Breast epithelium (tissue), 4 donors: ENCODE measurements at places on chromosomes 12 and 14.
A peak's percentile ranks its signal among the peaks of the same experiment; 100 is the strongest.

GRCh38 chr14:21455592-21455911 is 371 bp downstream of the CHD8 start:
- DNase-seq: no peak

DNA sequence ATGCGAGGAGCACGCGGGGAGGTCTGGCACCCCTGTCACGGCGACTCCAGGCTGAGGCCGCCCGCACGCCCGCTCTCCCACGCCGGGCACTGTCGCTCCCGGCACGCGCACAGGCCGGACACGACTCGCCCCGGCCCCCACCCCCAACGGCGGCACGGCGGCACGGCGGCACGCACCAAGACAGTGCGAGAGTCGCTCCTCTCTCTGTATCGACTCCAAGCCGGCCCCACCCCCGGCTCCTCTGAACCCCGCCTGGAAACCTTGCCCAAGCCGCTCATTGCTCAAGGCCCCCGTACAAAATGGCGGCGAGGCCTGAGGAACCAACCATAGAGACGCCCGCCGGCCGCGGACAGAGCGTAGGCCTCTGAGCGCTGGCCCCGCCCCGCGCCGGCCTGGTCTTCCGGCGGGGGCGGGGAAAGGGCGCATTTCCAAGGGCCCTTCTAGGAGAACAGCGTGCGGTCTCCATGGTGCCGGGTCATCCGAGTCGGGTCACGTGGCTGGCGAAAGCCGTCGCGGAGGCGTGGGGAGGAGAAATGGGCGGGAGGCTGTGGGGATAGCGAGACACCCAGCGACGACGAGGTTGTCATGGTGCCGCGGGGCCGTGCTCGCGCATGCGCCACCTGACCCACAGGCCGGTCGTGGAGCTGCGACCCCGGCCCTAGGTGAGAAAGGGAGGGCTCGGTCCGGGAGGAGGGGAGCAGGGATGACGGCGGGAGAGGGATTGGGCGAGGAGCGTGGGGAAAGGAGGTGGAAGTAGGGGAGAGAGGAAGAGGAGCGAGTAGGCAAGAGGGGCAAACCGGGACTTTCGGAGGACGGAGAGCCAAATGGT is at the start of gene CIPC:
Gene CIPC, plus strand, starts transcription at position 559 of the 829 bp plus-strand sequence. CDS start 7,451 bp downstream, outside the sequence.
- peak; percentile 100 for DNase-seq

- no peak for DNase-seq
Observed at GRCh38 chr14:99951085-99951484, 114.1 kb upstream of the EVL start.

DNA sequence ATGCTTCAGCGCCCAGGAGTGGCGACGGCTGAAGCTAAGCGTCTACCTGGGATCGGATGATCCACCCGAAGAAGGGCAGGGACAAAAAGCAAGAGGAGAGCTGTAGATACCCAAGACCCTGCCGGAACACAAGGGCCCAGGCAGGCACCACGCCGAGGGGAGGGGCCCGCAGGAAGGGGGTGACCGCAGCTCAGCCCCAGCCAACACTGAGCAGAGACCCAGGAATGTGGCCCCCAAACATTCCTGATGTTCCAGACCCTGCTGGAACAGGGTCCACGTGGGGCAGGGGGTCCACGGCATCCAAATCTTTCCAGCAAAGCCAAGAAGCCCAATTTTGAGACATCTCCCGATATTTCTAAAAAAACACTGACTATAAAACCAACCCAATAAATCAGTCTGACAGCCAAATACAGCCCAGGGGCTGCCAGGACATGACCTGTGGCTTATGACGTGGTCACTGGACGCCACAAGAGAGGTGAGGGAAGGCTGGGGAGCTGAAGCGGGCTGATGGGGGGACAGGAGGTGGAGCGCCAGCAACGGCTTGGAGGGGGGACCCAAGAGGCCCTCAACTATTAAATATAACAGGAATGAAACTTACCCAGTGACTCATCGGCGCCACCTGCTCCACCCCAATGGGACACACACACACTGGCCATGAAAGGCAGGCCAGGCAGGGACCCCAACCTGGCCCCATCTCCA is 58.9 kb downstream of the NCOR2 start:
- DNase-seq: no peak

GRCh38 chr12:92439420-92439805 is 263.4 kb upstream of the PLEKHG7 start:
- DNase-seq: peak; percentile 46

DNA sequence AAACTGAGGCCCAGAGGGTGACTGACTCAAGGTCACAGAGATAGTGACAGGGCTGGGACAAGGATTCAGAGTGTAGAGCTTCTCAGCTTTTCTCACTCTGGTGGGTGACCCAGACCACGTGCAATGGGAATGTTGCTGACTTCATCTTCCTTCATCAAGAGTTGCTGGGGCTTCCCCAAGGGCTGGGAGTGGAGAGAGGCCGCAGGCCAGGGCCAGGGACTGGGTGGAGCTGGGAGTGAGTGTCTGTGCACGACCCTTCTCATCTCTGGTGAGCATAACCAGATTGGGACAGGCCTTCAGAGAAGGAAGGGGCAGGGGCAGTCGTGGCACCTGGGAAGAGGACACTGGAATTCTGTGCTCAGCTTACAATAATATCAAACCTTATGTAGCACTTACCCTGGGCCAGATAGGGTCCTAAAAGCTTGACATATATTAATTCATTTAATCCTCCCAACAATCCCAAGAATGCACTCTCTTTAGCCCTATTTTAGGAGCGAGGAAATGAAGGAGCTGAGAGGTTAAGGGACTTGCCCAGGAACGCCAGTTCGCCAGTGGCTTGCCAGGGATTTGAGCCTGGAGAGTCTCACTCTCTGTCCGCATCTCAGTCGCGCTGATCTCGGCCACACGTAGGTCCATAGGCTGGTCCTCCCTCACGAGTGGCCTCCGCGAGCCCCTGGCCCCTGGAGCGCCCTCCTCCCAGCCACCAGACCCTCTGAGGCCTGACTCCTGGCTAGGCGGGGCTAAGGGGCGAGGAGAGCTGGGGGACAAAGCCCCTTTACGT is 15.8 kb downstream of the KRT18 start:
- DNase-seq: no peak

- no peak for DNase-seq
Observed at GRCh38 chr12:113781415-113782198, 184.5 kb downstream of the RBM19 start.

GRCh38 chr12:91778091-91778832 is 367.4 kb downstream of the BTG1 start:
- no peak for DNase-seq

GRCh38 chr14:79466938-79467527 is 744.3 kb downstream of the DIO2 start:
- DNase-seq: no peak

- DNase-seq: no peak
Observed at GRCh38 chr12:13534242-13534641, 337.7 kb downstream of the EMP1 start.

- no peak for DNase-seq
Observed at GRCh38 chr12:88163371-88163770, 21.3 kb downstream of the TMTC3 start.

DNA sequence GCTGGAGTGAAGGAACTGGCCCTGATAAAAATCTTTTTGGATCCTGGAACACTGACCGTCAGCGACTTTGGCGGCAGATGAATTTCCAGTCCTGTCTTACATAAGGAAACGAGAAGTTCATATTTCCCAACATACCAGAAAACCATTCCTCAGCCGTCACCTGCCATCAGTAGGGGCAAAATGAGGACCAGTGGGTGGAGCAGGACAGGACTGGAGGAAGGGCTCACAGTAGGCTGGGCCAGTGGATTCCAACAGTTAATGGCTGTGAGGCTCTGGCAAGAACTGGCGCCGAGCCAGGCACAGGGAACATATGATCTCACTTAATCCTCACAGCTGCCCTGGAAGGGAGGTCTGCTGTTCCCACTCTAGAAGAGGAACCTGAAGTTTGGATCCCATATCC is 67.2 kb upstream of the FAM181A start:
- peak; percentile 67 for DNase-seq

DNA sequence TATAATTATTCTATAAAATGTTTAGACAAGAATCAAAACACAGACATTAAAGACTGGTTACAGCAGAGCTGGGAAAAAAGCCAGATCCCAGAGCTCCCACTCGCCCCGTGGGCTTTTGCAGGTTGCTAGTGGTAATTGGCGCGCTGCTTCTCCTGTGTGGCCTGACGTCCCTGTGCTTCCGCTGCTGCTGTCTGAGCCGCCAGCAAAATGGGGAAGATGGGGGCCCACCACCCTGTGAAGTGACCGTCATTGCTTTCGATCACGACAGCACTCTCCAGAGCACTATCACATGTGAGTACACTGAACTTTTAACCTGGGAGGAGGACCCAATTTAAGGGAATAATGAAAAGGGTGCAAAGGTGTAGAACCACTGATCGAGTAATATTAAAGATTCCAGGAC is 7.5 kb downstream of the TMEM52B start:
- DNase-seq: no peak

DNA sequence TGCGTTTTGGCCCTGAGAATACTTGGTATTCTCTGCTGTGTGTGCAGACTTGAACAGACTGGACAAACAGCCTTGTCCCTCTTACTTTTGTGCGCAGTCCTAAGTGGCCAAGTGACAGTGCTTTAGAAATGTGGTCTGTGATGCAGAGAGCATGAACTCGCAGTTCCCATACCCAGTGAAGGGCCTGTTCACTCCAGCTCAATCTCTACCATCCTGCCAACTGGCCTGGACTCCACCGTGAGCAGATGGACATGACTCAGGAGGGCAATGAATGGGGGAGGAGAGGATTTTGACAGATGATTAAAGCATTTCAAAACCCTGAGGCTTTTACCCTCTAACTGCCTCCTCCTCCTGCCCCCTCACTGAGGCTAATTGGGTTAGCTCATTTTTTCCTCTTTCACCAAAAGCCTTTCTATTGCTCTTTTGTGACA is 62.5 kb upstream of the PYGL start:
- DNase-seq: no peak

GRCh38 chr12:40013847-40014246 is 92.0 kb downstream of the SLC2A13 start:
- DNase-seq: no peak

DNA sequence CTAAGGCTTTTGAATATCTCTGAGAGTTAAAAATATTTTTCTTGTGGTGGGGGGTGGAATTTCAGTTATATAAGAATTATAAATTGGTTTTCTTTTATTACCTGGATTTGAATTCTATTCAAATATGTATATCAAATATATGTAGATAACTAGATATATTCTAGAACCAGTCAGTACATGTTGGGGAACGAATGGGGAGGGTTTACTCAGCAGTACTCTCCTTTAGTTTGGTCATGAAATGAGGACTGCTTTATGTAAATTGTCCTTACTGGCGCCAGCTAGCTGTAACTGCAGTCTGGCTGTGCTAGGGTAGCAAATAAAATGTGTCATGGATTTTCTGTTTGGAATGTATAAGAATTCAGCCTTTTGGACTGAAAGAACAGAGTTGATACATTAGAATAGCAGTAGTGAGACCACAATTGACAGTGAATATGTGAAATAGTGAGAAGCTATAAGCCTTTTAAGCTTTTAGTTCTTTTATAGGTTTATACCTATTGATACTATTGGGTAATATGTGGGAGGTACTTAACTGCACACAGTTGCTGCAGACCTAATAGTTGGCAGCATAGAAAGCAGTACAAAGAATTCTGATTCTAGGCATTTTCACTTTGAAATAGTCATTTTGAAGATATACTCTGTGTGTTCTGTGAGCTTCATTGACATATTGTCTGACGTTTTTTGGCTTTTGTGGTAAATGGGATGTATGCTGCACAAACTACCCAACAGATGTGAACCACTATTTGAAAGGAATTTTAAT is 29.0 kb downstream of the ATF7IP start:
- no peak for DNase-seq

DNA sequence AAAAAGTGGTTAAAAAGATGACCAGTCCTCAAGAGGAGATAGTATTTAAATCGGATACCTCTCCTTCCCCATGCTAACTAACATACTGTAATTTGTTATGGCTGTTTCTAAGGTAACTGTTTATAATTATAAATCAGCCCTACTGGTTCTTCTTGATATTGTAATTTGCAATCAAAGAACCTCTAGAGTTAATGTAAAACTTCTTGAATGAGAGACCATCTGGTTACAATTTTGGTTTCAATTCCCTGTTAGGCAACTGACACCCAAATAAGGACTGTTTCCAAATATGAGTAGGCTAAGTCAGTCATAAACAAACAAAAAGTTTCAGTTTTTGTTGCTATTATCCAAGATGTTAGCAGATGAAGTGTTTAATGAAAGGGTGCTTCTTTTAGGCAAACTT is 120.2 kb upstream of the DNM1L start:
- no peak for DNase-seq

DNA sequence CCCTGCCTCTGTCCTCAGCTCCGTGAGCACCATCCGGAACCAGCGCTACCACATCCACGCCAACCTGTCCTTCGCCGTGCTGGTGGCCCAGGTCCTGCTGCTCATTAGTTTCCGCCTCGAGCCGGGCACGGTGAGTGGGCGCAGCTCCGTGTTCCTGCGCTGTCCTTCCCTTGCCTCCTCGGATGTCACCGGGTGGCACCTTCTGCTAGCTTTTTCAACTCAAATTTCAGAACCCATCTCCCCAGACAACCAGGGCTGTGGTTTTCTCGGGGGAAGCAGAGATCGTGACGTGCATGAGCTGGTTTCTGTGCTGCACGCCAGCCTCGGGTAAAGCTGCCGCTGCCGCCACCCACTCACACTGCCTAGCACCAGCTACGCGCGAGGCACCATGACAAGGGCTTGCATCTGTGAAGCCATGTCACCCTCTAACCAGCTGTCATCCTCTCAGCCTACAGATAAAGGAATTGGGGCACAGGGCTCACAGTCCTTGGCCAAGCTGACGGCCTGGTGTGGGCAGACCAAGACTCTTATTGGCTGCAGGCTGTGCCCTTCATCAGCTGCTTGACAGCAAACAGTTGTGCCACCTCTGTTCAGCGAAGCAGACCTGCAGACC is 152.1 kb downstream of the ADGRD1 start:
- peak; percentile 45 for DNase-seq

GRCh38 chr14:99001241-99001640 is 270.8 kb downstream of the BCL11B start:
- no peak for DNase-seq

- no peak for DNase-seq
Observed at GRCh38 chr14:72444701-72445100, 449.2 kb downstream of the DPF3 start.

DNA sequence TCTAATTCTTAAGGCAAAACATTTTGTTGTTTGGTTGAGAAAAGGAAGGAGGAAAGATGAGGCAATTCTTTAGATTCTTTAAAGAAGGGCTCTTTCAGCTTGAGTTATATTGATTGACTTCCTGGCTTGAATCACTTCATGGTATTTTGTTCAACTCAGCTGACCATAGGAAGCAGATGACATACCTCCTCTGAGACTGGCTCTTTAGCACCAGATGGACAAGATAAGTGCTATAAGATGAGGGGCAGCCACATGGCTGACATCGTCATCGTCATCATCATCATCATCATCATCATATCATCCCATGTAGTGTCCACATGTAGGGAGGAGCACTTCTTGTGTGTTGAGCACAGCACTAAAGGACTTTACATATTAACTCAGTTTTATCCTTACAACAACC is 81.3 kb downstream of the SSPN start:
- no peak for DNase-seq

GRCh38 chr12:56299308-56299852 is 750 bp downstream of the CS start:
- no peak for DNase-seq

GRCh38 chr14:51236314-51236713 is 3.7 kb upstream of the TMX1 start:
- no peak for DNase-seq

GRCh38 chr12:96719660-96720362 is 187.2 kb upstream of the NEDD1 start:
- no peak for DNase-seq

GRCh38 chr14:38078393-38078792 is 129.3 kb upstream of the SSTR1 start:
- DNase-seq: no peak
